Lung (tissue), 17 donors: ENCODE measurements at places on chromosomes 4 and X.

DNA sequence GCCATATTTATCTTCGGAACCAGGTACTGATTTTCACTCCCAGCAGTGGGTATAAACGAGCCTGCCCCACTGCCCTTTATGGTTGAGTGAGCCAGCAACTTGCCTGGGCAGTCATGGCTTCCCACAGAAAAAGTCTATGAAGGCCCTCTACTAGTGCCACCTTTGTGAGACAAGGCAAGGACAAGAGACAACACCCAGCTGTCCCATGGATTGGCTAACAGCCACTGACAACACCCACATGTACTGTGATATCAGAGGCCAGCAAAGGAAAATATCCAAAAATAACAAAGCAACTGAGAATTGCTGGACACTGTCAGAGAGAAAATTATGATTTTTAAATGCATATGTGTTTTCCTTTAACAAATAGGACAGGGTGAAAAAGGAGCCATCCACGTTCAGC is 248.4 kb upstream of the TTC29 start:
- H3K27me3 ChIP-seq, result no peaks in the 10 kb centered on the region
- DNase-seq, result no peak
- no peak overlapping the region for H3K27ac ChIP-seq

DNA sequence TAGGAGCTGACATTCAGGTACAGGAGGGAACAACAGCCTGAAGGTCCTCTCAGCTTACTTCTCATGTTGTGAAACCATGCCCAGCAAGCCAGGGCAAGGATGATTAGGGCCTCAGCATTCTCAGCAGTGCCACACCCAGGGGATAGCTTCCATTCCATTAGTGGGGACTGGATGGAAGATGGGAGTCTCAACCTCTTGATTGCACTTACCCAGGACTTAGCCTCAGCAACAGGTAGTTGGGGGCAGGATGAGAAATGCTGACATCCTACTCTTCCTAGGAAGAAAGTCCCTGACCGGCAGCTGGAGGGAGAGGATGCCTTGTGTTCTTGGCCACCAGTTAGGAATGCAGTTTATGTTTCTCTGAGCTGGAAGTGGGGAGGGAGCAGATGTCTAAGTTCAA is 8.8 kb upstream of the BEX3 start:
- H3K4me1 ChIP-seq, result no peaks in the 10 kb centered on the region
- H3K27me3 ChIP-seq, result no peaks in the 10 kb centered on the region
- H3K4me3 ChIP-seq, result no peak overlapping the region
- no peak overlapping the region for H3K27ac ChIP-seq

- peaks cover 14% of the 10 kb centered on the region for H3K27me3 ChIP-seq
- no peaks in the 10 kb centered on the region for H3K4me1 ChIP-seq
- no peak overlapping the region for H3K4me3 ChIP-seq
Observed at GRCh38 chrX:41518841-41519220, 71.7 kb downstream of the NYX start.

DNA sequence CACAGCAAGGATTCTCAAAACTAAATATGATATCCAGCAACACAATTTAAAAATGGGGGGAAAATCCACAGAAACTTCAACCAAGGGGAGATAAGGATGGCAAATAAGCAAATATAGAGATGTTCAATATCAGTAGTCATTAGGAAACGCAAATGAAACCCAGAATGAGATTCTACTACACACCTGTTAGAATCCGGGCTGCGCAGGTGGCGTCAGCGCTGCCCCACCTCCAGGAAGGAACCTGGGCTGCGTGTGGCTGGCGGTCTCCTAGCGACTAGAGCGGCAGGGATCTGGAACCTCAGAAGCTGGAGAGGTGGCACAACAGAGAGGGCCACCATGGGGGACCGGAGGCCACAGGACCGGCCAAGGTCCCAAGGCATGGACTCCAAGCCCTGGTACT is at the start of gene FAM47B:
Gene FAM47B (plus strand): TSS at position 301 of the 400 bp plus-strand sequence. CDS start 36 bp downstream, at position 337.
- H3K4me3 ChIP-seq, result no peak within 1 kb of the TSS
- H3K27me3 ChIP-seq, result no peaks in the 10 kb centered on the region
- H3K36me3 ChIP-seq, result no peaks in the 10 kb centered on the region
- H3K27ac ChIP-seq, result no peak within 1 kb of the TSS
- no peak for DNase-seq

- H3K27ac ChIP-seq, result no peak overlapping the region
- no peaks in the 10 kb centered on the region for H3K4me1 ChIP-seq
- H3K4me3 ChIP-seq, result no peak overlapping the region
Observed at GRCh38 chr4:89579771-89580170, 257.2 kb downstream of the SNCA start.

GRCh38 chrX:133594156-133594555 is 178.9 kb upstream of the GPC4 start:
- no peak for DNase-seq
- no peak overlapping the region for H3K27ac ChIP-seq
- no peak overlapping the region for H3K4me3 ChIP-seq

DNA sequence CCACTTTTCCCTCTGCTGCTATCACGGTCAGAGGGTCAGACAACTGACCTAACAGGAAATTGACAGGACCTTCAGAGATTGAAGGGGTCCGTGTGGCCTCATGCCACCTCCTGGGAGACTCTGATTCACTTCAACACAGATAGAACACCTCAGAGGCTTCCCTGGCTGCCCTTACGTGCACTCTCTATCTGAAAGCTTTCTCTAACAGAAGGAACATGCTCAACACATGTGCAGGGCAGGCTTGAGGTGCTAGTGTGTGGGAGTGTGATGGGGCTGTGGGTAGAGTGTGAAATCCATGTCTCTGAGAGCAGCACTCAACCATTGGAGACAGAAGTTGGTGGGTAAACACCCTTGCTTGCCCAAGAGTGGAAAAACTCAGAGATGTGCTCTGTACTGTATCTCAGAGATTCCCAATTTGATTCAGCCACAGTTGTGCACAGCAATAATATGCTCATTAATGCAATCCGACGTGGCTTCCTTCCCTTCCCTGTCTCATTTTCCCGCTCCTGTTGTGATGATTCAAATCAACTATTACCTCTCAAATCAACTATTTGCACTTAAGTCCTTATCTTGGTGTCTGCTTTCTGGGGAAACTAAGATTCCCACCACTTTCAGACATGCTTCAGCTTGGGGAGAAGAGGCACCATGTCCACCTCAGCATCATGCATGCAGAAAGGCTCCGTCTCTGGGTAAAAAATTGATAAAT is 62.0 kb upstream of the MAGEB2 start:
- no peak overlapping the region for H3K27ac ChIP-seq
- H3K4me3 ChIP-seq, result no peak overlapping the region
- no peaks in the 10 kb centered on the region for H3K27me3 ChIP-seq
- H3K36me3 ChIP-seq, result no peaks in the 10 kb centered on the region
- DNase-seq, result no peak

DNA sequence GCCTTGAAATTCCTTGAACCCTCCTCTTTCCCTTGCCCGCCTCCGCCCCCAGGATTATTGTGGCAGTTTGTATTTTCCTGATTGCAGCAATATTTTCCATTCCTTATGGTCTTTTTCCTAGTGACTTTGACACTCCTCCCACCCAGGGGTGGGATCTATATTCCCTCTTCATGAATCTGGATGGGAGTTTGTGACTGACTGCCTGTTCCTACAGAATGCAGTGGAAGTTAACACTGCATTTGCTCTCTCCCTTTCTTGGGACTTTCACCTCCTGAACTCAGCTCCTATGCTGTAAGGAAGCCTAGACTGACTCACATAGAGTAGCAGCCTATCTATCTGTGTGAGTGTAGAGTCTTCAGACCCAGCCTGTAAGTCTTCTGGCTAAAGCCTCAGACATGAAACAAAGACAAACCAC is 2.2 kb downstream of the FUNDC2 start:
- H3K36me3 ChIP-seq, result no peaks in the 10 kb centered on the region
- H3K4me1 ChIP-seq, result no peaks in the 10 kb centered on the region
- H3K27me3 ChIP-seq, result no peaks in the 10 kb centered on the region

GRCh38 chr4:156773648-156774357 is 197.8 kb downstream of the PDGFC start:
- H3K4me1 ChIP-seq, result peaks cover 20% of the 10 kb centered on the region
- DNase-seq, result no peak
- H3K4me3 ChIP-seq, result no peak overlapping the region
- no peaks in the 10 kb centered on the region for H3K27me3 ChIP-seq
- H3K27ac ChIP-seq, result no peak overlapping the region
- no peaks in the 10 kb centered on the region for H3K36me3 ChIP-seq

GRCh38 chrX:142977128-142977914 is 48.4 kb upstream of the SPANXN4 start:
- H3K27ac ChIP-seq, result no peak overlapping the region

DNA sequence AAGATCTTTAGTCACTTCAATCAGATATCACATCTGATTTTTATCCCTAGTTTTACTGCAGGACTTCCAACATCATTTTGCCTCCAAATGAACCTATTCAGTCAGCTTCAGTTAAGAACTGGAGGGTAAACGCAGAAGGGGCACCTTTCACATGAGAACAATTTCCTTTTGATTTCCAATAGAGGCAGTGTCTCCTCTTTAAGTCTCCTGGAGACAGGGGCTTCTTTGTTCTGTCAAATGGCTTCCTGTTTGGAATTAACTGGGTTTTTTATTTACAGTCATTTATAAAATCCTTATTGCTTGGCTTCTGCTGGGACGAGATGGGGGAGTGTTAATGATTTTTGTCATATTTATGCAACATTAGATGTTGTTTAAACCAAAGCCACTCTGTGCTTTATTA is 164.0 kb downstream of the STK32B start:
- H3K36me3 ChIP-seq, result no peaks in the 10 kb centered on the region
- peaks cover under 1% of the 10 kb centered on the region for H3K27me3 ChIP-seq
- no peak overlapping the region for H3K4me3 ChIP-seq
- DNase-seq, result no peak
- no peaks in the 10 kb centered on the region for H3K4me1 ChIP-seq
- no peak overlapping the region for H3K27ac ChIP-seq

GRCh38 chr4:38804654-38805295 is at the start of gene TLR1:
TSS of gene TLR1 (minus strand) at chr4:38804791. CDS start at chr4:38798831, 5,960 bp downstream.
- H3K27ac ChIP-seq, result peak within 1 kb of the TSS; percentile 33
- no peaks in the 10 kb centered on the region for H3K27me3 ChIP-seq
- no peaks in the 10 kb centered on the region for H3K36me3 ChIP-seq

GRCh38 chrX:319579-320125 is 1.1 kb upstream of the GTPBP6 start:
- peak overlapping the region; percentile 93 for H3K4me3 ChIP-seq
- H3K27ac ChIP-seq, result peak overlapping the region; percentile 89
- peaks cover 19% of the 10 kb centered on the region for H3K36me3 ChIP-seq

DNA sequence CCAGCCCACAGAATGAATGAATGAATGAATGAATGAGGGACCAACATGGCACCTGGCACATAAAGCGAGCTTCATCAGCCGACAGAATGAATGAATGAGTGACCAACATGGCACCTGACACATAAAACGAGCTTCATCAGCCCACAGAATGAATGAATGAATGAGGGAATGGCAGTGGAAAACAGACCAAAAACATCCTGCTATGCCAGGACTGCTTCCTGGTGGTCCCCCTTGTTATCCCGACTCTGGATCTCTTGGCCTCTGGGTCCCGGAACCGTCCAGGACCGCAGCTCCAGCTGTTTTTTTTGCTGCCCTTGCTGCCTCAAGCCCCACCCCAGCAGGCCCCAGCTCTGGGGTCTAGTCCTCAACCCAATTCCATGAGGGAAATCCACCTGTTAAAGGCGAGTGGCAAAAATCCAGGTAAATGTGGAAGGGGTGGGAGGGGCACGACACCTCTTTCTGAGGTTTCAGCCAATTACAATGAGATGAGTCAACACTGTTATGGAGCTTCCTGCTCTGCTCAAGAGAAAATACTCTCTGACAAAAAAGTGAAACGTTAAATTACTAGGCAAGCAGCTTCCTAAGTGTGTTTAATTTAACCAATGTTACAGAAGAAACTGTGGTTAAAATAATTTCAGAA is 72.0 kb upstream of the MTNR1A start:
- no peak overlapping the region for H3K27ac ChIP-seq
- H3K36me3 ChIP-seq, result peaks cover 25% of the 10 kb centered on the region
- H3K27me3 ChIP-seq, result no peaks in the 10 kb centered on the region
- H3K4me1 ChIP-seq, result no peaks in the 10 kb centered on the region
- no peak overlapping the region for H3K4me3 ChIP-seq

DNA sequence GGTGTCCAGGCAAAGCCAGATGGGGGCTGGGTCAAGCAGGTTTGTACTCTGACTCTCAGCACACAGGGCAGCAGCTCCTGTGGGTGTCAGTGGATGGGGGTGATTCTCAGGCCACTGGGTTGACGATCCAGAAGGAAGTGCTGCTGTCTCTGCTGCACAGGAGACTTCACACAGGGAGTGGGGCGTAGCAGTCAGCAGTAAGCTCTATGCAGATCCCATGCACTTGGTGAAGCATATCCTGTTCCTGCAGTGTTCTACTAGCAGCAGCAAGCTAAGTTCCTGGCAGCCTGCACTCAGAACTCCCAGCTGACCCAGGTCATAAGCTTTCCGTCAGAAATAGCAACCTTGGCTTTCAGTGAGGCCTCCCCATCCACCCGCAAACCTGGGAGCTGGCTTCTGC is 117.6 kb upstream of the NDST3 start:
- peaks cover 2% of the 10 kb centered on the region for H3K4me1 ChIP-seq
- no peaks in the 10 kb centered on the region for H3K36me3 ChIP-seq
- no peak overlapping the region for H3K4me3 ChIP-seq

- H3K36me3 ChIP-seq, result no peaks in the 10 kb centered on the region
- no peak for DNase-seq
- H3K4me3 ChIP-seq, result no peak overlapping the region
- peaks cover 24% of the 10 kb centered on the region for H3K4me1 ChIP-seq
- no peaks in the 10 kb centered on the region for H3K27me3 ChIP-seq
Observed at GRCh38 chr4:7878323-7878722, 61.3 kb downstream of the AFAP1 start.

DNA sequence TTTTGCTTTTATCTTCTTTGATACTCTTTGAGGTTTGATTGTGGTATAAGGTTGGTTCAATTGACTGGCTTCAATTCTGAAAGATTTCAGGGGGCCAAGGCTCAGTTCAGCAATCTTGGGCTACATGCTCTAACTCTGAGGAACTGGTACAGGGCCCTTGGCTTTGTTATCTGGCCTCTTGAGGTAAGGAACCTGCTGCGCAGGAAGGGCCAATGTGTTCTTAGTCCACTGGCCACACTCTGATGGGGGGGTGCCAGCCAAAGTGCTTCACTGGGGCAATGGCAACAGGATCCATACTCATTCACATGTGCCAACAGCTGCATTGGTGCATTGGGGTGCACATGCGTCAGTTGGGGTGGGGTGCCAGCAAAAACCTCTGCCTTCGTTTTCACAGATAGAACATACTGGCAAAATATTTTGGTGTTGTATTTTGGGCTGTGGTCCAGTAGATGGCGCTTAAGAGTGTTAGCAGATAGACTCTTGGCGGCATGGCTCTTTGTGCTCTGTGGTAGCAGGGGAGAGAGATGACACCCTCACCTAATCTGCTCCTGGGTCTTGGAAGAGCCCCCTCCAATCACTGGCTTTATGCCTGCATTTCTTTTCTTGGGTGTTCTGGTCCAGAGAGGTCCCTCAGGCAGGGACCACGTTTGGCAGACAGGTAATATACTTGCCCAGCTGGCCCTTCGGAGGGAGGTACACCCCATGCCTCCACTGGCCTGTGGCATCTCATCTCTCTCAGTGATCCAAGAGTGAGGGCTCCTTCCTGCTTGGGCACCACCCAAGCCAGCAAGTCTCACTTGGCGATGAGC is 42.9 kb downstream of the NDST3 start:
- H3K4me1 ChIP-seq, result no peaks in the 10 kb centered on the region
- H3K27me3 ChIP-seq, result no peaks in the 10 kb centered on the region
- H3K27ac ChIP-seq, result no peak overlapping the region
- no peaks in the 10 kb centered on the region for H3K36me3 ChIP-seq
- peak; percentile 3 for DNase-seq
- no peak overlapping the region for H3K4me3 ChIP-seq
